ENCODE measurements at places on chromosomes 5 and 9.

GRCh38 chr9:109241207-109241606, 74.2 kb upstream of the FRRS1L start:
- DNase-seq = no peak

DNA sequence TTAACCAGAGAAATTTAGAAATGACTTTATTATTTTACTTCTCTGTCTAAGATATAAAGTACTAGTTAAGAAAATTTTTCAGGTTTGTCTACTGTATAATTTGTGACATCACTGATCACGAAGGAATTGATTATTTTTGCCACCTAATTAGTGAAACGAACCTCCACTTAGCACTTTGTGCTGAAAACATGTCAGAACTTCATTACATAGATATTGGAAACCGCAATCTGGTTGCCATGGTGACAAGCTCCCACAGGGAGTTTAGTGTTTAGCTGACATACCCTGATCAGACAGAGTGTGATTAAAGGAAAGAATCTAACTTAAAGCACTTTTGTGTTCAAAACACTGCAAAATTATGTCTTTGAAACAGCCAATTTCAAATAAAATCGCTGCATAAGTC, 668.4 kb upstream of the CCNG1 start:
- DNase-seq = no peak

DNA sequence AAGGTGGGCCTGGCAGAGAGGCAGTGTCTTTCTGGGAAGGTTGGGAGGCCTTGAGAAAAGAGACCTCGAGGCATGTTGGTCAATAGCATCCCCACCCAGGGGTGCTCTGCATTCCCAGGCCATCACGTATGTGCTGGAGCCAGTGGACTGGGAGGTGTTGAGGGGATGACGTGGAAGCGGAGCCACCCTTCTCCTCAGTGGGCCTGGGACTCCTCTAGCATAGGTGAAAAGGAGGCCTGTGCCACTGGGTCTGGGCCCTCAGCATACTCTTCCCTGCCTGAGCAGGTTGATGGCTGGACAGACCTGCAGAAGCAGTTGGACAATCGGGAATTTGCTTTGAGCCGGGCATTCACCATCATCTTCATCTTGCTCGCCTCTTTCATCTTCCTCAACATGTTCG, 25.5 kb downstream of the PITX1 start:
- DNase-seq = no peak

- no peak for DNase-seq
Measured at GRCh38 chr9:36150574-36151315, 14.2 kb downstream of the GLIPR2 start.

DNA sequence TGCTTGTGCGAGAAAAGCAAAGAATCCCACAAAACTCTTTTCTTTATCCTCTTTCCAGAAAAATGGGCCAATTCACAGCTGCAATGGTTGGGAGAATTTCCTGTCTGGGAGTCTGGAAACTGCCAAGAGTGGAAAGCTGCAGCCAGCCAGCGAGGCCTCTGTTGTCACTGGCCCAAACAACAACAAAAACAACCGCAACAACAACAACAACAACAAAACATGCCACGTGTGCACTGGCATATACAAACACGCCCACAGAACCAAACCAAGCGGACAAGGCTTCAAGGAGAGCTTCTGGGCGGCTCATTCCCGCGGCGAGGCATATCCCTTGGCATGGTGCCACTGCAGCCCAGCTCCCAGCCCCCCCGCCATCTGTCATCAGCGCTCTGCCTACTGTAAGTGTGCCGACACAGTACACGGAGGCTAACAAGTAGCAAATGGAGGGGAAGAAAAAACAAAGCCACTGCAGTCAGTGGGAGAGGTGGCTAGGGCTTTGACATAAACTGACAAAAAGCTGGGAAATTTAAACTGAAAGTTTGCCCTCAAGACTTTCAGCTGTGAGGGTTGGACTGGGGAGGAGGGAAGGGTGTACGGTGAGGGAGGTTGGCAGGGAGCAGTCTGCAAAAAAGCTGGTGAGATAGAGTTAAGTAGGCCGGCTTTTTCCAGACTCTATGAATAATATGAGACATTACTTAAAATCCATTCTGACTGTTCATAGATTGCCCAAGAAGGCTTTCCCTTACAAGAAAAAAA, 165.0 kb upstream of the ZNF462 start:
- DNase-seq = no peak

- no peak for DNase-seq
Measured at GRCh38 chr9:70259512-70259802, 679 bp downstream of the SMC5 start.

GRCh38 chr5:150211156-150212030, 21.5 kb downstream of the SLC6A7 start:
- DNase-seq = no peak

DNA sequence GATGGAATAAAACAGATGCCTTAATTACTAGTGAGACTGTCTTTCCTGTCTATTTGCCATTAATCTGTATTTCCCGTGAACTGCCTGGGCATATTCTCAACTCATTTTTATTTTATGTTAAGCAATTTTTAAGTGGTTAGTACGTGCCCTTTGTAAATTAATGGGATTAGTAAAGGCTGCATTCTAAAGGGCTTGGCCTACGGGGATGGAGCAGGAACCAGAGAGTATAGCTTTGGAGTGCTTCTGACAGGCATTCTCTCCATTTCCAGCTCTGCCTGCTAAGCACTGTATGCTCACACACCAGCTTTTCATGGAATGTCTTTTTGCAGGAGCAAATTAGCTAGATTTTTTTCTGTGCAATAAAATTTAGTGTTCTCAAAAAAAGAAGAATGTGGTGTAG, 241.2 kb downstream of the MCTP1 start:
- no peak for DNase-seq

- no peak for DNase-seq
Measured at GRCh38 chr9:112848316-112849151, 42.1 kb downstream of the SLC46A2 start.

GRCh38 chr5:133483406-133484090, 128.8 kb downstream of the FSTL4 start:
- no peak for DNase-seq

- no peak for DNase-seq
Measured at GRCh38 chr5:6545036-6545693, 87.7 kb downstream of the NSUN2 start.

DNA sequence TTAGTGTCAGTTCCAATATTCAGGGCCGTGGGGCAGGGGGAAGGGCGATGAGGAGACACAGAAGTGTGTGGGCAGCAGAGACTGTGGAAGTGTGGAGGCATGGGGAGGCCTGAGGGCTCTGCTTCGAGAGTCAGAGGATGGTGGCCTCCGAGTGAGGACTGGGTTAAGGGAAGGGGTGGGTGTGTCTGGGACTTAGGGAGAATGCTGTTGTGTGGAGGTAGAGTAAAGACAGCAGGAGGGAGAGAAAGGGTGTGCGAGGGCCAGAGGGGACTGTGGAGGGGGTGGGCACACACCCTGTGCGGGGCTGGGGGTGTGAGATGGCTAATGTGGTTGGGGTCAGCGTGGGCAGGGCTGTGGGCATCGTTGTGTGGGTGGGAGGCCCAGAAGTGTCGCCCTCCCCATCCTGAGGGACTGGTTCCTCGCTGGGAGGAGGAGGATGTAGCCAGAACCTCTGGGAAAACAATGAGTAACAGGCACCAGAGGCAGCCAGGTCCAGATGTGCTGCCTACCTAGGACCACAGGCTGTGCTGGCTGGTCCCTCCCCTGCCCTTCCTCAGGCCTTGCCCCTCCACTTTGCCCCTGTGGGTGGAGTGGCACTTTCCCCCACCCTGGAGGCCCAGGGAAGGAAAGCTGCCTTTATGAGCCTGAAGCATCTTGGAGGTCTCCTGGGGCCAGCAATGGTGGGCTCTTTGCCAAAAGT, 4.2 kb downstream of the USP20 start:
- no peak for DNase-seq

- DNase-seq = no peak
Measured at GRCh38 chr9:92617951-92618510, 51.9 kb downstream of the IPPK start.

DNA sequence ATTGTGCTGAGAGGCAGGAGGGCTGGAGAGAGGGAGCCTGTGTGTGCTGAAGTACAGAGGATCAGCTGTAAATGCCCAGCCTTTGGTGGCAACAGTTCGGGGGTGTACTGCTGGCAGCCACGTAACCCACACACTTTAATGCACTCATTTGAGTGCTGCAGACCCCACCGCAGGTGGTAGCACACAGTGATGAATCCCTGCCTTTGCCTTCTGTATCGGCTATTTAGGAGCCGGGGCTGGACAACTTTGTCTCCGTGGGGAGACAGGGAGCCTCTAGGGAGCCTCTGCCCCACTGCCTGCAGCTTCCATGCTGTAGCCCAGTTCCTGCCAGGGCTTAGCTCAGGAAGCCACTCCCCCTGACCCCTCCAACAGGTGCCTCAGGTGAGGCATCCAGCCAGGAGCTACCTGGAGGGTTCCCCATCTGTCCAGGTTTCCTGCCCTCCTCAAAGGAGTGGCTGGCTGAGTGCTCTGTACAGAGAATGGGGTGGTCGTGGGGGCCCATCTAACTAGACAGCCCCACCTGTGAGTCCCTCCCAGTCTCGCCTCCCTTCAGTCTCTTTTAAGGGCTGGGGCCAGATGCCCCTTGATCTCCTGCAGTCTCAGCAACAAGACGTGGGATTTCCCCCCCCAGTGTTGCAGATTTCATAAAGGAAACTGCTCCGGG, 44.5 kb downstream of the SECISBP2 start:
- no peak for DNase-seq

- no peak for DNase-seq
Measured at GRCh38 chr5:89241186-89241585, 358.2 kb upstream of the MEF2C start.

DNA sequence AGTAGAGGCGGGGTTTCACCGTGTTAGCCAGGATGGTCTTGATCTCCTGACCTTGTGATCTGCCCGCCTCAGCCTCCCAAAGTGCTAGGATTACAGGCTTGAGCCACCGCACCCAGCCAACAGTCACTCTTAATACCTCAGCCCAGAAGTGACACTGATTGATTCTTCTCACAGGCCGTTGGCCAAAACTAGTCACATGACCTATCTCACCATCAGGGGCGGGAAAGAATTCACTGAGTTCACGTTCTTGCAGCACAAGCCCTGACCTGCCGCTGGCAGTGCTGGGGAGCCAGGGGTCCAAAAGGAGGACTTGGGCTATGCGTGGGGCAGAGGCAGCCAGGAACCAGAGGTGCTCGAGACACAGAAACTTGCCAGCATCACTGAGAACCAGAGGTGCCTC, 55.0 kb upstream of the CPLX2 start:
- no peak for DNase-seq

- DNase-seq = no peak
Measured at GRCh38 chr5:52342361-52342760, 445.4 kb upstream of the ITGA1 start.

GRCh38 chr9:18890372-18890771, 142.6 kb downstream of the SAXO1 start:
- DNase-seq = no peak

- DNase-seq = no peak
Measured at GRCh38 chr5:179413086-179413690, 67.9 kb upstream of the ADAMTS2 start.

GRCh38 chr5:102638912-102639652, 116.0 kb upstream of the PAM start:
- no peak for DNase-seq

- DNase-seq = no peak
Measured at GRCh38 chr5:96054311-96055030, 92.8 kb upstream of the ELL2 start.

DNA sequence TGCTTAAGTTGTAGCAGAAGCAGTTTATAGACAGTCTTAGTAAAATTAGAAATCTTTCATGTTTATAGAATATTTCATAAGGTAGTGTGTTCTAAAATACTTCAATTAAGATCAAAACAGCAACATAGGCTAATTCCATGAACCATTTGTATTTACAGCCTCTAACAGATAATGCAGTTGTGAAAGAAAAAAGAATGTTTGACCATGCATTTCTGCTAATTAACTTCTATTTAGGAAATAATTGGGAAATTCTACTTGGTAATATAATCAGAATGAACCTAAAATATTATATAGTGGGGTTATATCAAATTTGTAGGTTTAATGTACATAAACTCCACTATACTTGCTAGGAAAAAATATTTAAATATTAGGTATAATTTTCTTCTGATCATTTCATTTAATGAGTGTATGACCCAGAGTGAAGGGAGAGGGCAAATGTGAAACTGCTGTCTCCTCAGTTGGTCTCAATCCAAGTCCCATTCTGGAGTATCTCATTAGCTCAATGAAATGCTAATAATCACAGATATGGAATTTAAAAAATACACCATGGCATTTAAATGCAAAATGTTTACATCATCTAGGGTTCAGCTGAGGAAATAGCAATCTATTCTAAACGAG, 34.9 kb downstream of the ALDH1A1 start:
- no peak for DNase-seq

DNA sequence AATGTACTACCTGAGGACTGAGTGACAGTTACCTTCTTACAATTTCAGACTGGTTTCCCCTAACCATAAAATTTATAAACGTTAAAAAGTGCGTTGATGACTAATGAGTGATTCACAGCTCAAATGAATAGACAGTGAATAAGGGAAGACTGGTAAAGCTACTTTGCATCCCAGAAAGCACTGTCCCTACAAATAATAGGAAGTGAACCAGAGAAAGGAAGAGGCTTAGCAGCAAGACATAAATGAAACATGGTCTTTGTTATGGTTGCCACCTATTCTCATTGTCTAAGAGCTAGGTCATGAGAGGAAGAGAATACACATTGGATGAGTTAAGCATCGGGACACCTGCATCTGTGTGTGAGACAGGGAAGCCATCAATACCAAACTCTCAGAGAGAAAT, 849.2 kb downstream of the TAF11L14 start:
- DNase-seq = no peak

- no peak for DNase-seq
Measured at GRCh38 chr5:83800201-83800600, 79.5 kb upstream of the HAPLN1 start.

DNA sequence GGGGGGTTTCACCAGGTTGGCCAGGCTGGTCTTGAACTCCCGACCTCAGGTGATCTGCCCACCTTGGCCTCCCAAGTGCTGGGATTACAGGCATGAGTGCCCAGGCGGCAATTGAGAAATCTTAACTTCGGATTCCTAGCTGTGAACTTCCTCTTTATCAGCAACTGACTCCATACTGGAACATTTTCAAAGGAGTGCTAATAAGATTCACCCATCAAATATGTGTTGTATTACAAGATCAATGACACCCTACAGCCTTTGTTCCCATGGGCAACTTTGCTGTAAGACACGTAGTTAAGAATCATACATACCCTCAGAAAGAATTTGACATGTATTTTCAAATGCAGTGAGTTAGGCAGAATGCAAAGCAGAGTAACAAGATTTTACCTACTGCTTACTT, 23.1 kb upstream of the ACOT12 start:
- DNase-seq = no peak
